ENCODE measurements at places on chromosomes 11 and 22.

- no peak for DNase-seq
Measured at GRCh38 chr11:86183694-86184093, 60.9 kb upstream of the EED start.

DNA sequence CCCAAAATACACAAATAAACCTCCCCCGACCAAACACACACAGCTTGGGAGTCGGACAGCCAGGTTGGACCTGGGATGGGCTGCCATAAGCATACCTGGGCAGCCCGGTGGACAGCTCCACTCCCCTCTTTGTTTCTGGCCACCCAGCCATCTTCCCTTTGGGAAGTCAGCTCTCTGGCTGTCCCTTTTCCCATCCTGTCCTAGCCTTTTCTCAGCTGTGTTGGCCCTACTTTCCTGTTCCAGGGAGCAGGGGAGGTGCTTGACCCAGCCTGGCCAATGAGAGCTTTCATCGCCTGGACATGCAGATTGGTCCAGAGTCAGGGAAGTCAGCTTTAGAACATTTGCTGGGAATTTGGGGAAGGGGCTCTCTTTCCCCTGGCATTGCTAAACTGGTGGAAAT is 68.7 kb upstream of the NECTIN1 start:
- no peak for DNase-seq

DNA sequence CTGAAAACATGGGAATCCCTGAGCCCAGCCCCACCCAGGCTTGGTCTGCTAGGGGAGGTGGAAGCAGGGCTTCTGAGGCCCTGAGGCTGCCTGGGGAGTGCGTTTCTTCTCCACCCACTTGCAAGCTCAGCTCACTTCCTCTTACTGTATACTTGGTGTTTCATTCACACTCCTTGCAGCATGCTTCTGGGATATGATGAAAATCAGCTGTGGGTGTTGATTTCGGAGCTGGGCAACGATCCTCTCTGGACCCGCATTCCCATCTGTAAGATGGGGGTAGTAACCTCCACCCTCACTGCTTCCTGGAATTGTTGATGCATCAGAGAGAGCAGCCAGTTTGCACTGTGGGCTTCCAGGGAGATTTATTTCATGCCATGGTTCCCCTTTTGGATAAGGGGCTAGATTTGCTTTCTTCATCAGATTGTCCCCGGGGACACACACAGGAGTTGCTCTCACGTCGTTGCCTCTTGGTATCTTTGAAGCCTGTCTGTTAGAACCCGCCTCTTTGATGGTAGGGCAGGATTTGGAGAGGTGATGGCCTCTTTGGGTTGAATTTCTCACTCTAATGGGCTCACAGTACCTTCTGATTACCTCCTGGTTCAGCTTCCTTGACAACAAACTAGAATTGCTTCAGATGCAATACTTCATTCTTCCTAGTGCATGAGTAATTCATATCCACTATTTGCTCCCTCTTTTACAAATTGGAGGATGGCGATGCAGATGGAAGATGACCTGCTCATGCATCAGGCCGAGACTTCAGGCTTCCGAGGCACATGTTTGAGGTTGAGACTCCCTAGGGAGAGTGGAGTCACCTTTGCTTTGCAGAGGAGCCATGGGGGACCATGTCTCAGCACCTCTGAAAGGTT is 40.4 kb downstream of the BCR start:
- no peak for DNase-seq

GRCh38 chr11:76752321-76753143 is 30.6 kb upstream of the TSKU start:
- peak; percentile 35 for DNase-seq

DNA sequence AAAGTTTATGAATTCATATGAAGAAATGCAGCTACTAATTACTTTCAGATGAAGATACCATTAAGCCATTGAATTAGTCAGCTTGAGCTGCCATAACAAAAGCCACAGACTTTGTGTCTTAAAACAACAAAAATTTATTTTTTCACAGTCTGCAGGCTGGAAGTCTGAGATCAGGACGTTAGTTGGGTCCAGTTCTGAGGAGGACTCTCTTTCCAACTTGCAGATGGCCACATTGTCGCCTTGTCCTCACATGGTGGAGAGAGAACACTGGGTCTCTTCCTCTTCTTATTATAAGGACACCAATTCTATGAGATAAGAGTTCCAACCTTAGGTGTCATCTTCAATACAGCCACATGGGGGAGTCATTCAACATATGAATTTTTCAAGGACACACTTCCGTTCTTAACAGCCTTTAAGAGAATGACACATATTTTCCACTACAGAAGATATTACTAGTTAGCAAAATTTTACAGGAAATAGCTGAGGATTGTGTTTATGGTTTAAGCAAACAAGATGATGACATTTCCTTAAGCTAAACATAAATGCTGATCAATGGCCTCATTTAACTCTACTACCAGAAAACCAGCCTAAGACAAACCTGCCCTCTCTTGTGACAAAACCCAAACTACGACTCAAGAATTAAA is 56.0 kb downstream of the DCUN1D5 start:
- DNase-seq, result peak; percentile 53

DNA sequence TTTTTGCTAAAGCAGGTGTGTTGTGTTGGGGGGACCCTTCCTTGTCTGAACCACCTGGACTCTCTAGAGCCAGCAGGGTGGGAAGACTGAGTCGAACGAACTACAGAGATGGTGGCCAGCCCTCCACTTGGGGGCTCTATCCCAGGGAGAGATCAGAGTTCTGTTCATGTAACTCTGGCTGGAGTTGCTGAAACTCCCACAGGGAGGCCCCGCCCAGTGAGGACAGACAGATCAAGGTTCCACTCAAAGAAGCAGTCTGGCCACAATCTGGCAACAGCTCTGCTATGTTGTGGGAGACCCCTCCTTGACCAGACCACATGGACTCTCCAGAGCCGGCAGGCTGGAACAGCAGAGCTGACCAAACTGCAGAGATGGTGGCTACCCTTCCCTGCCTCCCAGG is 20.2 kb upstream of the OR5AK2 start:
- DNase-seq, result no peak

DNA sequence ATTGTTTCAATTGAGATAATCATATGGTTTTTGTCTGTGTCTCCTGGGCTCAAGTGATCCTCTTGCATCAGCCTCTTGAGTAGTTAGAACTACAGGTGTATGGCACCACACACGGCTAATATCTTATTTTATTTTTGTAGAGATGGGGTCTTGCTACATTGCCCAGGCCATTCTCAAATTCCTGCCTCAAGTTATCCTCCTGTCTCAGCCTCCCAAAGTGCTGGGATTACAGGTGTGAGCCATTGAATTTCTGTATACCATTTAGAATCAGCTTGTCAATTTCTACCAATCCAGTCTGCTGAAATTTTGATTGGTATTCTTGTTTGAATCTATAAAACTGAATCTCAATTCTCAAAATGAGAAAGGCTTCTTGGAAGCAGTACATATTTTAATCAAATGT is 10.4 kb upstream of the KAT5 start:
- DNase-seq, result no peak

DNA sequence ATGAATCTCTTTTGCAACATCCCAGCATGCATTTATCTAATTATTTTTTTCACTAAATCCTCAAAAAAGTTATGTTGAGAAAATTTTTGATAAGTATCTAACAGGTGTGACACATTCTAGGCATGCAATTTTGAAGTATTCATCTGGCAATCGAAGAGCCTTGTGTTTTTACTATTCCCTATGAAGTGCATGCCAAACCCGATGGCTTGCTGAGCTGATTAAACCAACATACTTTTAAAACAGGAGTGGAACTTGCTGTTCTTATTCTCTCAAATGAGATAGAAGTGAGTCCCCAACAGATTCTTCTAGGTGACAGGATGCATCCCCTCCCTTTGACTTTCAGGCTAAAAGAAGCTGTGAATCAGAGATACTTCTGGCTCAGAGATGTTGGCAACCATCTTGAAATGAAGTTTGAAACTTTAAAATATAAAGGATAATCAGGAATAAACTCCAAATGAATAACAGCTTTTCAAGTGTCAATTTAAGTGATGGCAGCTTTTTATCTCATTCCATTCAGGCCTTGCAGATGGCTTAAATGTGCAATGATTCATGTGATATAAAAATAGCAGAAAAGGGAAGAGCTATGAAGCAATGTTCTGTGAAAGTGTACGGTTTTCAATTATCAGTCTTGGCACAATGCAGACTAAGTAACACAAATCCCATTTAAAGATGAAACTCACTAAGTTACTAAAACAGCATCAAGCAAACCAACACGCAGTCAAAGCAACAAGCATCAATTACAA is 67.7 kb downstream of the APOL5 start:
- DNase-seq, result no peak

GRCh38 chr11:34728609-34729008 is 107.7 kb downstream of the EHF start:
- DNase-seq, result no peak

DNA sequence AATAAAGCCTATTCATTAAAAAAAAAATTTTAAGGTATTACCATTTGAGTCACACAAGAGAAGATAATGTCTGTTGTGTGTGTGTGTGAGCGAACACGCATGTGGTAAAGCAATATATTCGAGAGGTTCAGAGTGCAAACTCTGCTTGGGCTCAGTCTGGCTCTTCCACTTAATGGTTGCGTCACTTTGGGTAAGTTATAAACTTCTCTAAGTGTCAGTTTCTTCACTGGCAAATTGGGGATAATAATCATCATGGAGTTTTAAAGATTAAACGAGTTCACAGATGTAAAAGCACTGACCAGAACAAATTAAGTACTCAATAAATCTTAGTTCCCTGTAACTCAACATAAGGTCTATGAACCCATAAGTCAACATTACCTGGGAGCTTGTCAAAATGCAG is 37.0 kb downstream of the SIK3 start:
- DNase-seq, result no peak

DNA sequence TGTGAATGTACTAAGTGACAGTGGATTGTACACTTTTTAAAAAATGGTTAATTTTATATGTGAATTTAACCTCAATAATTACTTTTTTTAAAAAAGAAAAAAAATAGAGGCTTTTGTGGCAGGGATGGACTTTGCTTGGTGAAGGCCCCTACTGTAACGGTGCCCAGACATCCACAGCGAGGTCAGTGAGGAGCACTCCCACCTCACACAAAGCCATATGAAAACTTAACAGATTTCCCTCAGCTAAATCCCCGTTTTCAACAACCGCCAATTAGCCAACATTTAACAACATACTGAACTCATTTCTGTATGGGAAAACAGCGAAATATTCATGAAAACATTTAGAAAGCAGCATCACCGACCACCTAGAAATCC is 642 bp upstream of the C11orf58 start:
- DNase-seq, result no peak

DNA sequence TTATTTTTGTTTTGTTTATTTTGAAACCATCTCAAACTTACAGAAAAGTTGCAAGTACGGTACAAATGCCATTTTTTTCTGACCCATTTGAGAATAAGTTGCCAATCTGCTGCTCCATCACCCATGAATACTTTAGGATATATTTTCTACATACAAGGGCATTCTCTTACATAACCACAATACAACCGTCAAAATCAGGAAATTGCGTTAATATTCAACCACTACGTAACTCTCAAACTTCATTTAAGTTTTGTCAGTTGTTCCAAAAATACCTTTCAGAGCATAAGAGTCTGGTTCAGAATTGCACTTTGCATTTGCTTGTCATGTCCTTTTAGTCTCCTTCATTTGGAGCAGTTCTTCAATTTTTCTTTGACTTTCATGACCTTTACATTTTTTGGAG is 194.3 kb upstream of the BDNF start:
- DNase-seq, result no peak

DNA sequence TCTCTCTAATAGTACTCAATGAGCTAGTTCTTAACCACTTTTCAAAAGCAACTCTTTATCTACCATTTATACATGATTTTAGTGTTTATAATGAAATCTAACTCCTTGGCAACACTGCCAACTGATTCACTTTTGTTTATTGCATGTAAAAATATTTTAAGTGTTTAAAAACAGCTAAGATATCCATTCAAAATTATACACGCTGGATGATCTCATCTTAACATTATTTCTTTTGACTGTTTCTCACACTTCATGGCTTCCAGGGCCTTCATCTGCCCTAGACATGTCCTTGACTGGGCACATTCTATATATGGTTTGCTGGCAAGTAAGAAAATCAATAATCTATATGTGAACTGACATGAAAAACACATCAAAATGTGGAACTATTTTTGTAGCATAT is 414.6 kb upstream of the LUZP2 start:
- DNase-seq, result no peak

DNA sequence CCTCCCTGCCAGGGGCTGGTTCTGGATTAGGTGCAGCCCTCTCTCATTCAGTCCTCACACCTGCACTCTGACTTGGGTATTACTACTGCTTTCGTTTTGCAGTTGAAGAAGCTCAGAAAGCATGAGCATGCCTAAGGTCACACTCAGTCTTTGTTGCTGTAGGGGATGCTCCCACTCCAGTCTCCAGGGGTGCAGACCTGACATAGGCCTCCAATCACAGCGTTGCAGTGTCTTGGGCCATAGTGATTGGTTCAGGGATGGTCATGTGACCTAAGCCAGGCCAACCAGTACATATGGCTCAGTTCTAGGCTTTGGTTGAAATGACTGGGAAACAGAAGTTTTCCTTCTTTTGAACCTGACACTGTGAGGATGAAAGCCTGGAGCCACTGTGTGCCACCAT is 61.7 kb downstream of the FBXO7 start:
- DNase-seq, result no peak

- DNase-seq, result no peak
Measured at GRCh38 chr11:29279716-29280115, 737.1 kb downstream of the KCNA4 start.

- peak; percentile 57 for DNase-seq
Measured at GRCh38 chr11:69948256-69949141, 129.3 kb upstream of the FGF3 start.
